ENCODE measurements at places on chromosomes 4 and X. TPM values are rescaled to one million over a fixed set of nuclear protein-coding genes. Genes with fewer than 3 reads are reported as not detected.

- no peak for DNase-seq
Observed at GRCh38 chrX:3526071-3526470, 179.6 kb upstream of the MXRA5 start.

GRCh38 chrX:18702362-18703195 is 4.9 kb upstream of the PPEF1 start:
- peak; percentile 51 for DNase-seq

- DNase-seq, result peak; percentile 21
Observed at GRCh38 chrX:50100188-50100587, 100.6 kb downstream of the AKAP4 start.

The PRDM8 gene
- total RNA-seq, result 2.1 TPM

- no peak for DNase-seq
Observed at GRCh38 chrX:11329021-11329420, 35.8 kb downstream of the AMELX start.

DNA sequence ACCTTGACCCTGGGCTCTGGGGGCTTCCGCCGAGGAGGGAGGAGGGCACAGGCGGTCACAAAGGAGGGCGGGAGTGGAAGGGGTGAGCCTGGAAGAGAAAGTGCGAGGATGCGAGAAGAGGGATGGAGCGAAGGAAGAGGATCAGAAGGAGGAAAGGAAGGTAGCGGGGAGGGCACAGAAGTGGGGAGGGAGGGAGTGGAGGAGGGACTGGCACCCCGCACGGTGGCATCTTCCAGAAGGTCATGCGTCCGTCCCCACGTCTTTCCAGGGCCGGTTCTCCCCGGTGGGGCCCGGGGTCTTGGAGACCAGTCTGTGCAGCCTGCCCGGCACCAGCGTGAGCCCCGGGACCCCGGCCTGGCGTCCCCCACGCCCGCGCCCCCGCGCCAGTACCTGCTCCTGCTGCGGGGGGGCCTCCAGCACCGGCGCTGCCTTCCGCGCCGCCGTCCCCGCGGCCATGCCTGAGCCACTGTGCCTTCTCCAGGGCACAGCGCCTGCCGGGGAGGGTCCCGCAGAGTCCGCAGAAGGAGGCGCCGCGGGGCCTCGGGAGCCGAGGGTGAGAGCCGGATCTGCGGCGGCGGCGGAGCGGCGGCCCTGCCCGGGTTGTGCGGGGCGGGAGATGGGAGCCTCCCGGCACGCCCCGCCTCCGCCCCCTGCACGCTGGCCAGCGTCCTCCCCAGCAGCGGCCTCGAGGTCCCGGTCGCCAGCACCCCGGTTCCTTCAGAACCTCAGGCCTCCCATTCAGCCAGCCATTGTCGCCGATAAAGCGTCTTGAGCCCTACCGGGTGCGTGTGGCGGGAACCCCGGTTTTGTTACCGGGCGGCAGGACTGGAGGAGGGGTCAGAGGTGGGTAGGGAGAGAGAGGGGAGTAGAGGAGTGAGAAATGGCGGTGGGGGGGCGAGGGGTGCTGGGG is at the start of gene RNF175:
RNF175 (minus strand) TSS at position 618 of the 910 bp plus-strand sequence; CDS start at position 456, 162 bp downstream.
- no peak for DNase-seq

The BCORL1 gene
- 1.7 TPM for total RNA-seq

The RRH gene
- not detected for total RNA-seq

The PABPC1L2A gene
- total RNA-seq, result not detected

The FAM53A gene
- total RNA-seq, result 1.4 TPM

The CTSO gene
- 4.9 TPM for total RNA-seq

- no peak for DNase-seq
Observed at GRCh38 chrX:120426599-120426998, 42.5 kb downstream of the LAMP2 start.

DNA sequence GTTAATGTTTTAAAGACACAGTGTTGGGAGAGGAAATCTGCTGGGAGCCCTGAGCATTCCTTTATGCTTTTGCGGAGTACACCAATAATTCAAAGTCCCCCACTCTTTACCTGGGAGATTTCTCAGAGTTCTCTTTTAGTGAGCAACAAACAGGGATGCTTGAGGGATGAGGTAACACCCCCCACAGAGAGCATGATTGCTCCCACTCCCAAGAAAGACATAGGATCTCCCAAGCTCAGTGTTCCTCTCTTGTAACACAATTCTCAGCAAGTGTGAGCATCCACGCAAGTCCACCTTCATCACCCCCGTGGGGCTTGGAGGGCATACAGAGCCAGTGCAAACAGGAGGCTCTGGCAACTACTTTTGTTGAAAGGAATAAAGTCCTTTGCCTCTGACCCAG is 36.1 kb downstream of the GSPT2 start:
- DNase-seq, result no peak

GRCh38 chrX:134865682-134866255 is 125.0 kb upstream of the SMIM10 start:
- DNase-seq, result no peak

- DNase-seq, result no peak
Observed at GRCh38 chrX:14356401-14356800, 172.9 kb upstream of the GLRA2 start.

The GAGE12F gene
- total RNA-seq, result not detected

GRCh38 chr4:8123389-8123788 is 35.2 kb downstream of the ABLIM2 start:
- no peak for DNase-seq

DNA sequence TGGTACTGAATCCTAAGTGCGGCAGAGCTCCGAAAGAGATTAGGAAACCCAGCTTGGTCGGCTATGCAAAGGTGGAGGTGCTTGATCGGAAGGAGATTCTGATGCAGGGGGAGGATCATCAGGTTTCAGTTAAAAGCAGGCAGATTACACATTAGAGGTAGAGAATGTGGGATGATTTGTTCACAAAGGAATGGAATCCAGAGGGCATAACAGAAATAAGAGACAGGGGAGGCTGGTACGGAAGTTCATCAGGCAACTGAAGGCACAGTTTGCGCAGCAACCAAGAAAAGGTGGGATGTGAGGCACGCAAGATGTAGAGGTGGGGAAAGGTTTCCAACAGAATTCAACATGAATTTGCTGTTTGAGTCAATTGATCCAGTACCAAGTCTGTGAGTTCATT is 424 bp upstream of the ZNF330 start:
- DNase-seq, result no peak

DNA sequence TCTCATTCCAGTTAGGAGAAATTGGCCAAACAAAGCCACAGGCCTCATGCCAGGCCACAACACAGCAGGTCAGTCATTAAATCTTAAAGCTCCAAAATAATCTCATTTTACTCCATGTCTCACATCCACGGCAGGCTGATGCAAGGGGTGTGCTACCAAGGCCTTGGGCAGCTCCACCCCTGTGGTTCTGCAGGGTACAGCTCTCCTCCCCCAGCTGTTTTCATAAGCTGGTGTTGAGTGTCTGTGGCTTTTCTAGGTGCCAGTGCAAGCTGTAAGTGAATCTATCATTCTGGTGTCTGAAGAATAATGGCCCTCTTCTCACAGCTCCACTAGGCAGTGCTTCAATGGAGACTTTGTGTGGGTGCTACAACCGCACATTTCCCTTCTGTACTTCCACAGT is 949.2 kb downstream of the TECRL start:
- no peak for DNase-seq

The FAT4 gene
- 47.4 TPM for total RNA-seq

DNA sequence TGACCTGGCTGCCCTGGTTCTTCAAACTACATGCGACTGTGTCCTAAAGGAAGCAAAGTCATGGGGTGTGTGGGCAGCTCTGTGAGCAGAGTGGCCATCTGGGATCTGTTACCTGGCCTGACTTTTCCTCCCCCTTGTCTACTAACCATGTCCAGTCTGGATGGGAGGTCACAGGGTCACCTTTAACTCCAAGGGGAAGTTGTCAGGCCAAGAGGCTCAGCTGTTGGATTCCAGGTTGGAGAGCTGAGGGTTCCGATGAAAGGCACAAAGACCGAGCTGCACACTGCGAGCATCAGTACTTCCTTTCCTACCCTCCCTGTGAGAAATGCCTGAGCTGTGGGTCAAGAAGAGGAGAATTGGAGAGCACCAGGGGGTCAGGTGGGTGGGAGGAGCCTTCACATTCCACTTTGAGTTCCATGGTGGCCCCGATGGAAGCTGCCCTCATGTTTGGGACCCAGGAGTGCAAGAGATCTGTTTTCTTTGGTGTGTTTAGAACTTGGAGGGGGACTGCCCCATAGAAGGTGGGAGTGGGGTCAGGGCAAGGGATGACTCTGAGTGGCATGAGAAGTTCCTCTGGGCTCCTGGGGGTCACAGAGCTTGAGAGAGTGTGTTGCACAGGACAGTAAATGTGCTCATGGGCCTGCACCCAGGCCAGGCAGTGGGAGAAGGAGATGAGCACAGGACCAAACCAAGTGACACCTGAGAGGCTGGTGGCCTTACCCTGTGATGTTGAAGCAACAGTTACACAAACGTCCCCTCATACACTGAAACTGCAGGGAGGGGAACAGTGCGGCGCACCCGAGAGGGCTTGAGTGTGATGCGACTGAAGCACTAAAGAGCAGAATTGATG is 36.2 kb downstream of the RGS12 start:
- no peak for DNase-seq

The TMEM150C gene
- total RNA-seq, result 13.0 TPM

GRCh38 chr4:70298051-70298450 is 36.7 kb upstream of the CABS1 start:
- no peak for DNase-seq

The MBNL3 gene
- total RNA-seq, result 0.26 TPM

DNA sequence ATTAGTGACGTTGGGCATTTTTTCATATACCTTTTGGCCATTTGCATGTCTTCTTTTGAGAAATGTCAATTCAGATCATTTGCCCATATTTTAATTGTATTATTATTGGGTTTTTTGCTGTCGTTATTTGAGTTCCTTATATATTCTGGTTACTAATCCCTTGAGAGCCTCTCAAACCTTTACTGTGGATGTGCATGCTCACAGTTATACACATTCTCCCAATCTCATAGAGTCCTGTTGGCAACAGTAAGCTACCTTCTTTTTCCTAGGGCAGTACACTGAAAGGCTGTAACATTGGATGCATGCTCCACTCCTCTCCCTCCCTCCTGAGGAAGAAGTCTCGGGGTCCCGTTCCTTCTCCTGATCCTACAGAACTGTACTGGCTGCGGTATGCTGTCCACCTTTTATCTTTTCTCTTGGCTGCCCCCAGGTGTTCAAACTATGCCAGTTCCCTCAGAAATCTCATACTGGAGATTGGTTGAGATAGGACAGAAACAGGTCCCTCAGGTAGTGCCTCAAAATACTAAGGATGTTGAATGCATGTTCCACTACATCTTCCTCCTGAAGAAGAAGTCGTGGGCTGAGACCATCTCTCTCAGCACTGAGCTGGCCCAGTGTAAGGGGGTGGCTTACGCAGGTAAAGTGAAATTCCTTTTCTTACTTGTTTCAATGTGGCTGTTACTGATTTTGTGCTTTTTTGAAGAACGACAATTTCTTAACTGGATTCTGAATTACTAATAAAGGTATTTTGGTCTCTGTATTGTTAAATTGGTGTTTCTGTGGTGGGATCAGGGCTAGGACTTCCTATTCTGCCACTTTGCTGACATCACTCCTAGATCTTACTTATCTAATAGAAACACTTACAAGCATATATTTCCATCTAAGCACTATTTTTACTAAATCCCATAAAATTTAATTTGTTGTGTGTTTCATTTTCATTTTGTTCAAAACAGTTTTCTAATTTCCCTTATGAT is 145.4 kb upstream of the HUWE1 start:
- peak; percentile 4 for DNase-seq

GRCh38 chr4:11021333-11021732 is 336.8 kb upstream of the CLNK start:
- no peak for DNase-seq

The CFAP47 gene
- total RNA-seq, result not detected

The CLIC2 gene
- total RNA-seq, result 11.2 TPM

DNA sequence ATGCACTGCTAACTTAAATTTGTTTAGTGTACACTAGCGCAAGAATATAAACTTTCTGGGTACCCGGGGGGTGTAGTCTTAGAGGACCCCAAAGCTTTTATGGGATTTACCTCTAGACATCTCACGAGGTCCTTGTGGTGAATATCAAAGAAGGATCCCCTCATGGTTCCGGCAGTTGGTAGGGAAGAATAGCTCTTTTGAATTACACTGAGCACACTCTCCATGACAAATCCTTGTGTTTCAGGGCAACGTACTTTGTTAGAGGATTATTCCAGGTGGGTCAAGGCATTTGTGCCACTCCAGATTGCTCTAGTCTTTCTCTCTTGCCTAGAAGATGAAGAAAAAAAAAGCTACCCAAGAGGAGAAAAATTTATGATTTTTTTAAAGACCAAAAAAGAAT is 387.6 kb downstream of the PDHA2 start:
- no peak for DNase-seq

The RASL11B gene
- total RNA-seq, result not detected

GRCh38 chr4:159152181-159152580 is 49.3 kb downstream of the RAPGEF2 start:
- DNase-seq, result no peak

DNA sequence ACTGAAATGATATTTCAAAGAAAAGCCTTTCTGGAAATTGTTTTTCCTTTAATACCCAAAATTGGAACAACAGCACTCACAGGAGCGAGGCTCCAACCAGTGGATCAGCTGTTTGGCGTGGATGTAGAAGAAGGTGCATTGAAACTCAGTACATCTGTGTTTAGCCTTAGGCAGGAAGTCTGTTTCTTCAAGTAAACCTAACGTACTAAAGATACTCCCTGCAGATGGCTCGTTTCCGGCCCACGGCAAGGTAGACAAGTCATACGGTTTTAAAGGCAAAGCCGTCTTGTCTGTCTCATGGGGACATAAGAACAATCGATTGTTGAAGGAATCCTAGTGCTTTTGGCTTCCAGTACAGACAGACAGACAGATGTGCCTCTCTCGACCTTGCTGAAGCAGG is 50.0 kb upstream of the CLCN4 start:
- DNase-seq, result no peak

GRCh38 chr4:165209796-165210195 is 2.4 kb downstream of the KLHL2 start:
- no peak for DNase-seq

The SSX1 gene
- not detected for total RNA-seq

DNA sequence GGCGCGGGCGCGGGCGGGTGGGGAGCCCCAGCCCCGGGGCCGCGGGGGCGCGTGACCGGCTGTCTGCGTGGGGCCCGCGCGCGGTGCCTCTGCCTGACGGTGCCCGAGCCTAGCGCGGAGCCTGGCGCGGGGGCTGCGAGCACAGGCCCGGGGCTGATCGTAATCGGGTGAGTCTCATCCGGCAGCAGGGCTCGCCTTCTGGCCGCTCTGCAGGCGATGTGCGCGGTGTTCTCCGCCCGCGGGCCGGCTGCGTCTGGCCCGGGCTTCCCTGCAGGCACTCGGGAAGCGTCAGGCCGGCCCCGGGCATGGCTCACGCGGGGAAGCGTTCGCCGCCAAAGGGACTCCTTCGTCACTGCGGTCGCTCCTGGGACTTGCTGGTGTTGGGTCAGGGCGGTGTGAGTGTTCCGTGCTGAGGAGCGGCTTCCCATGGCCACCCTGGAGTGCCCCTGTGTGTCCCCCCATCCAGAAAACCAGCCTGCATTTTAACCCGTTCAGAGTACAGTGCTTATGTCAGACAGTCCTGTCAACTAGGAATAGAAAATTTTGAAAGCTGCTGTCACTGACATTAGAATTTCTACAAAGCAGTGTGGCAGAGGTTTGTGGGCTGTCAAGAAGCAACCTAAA is 40.6 kb downstream of the FAM149A start:
- DNase-seq, result no peak

The AMER1 gene
- 0.77 TPM for total RNA-seq

The TMEM255A gene
- total RNA-seq, result not detected

GRCh38 chr4:152935143-152935542 is 980 bp upstream of the FHDC1 start:
- DNase-seq, result no peak

All from dermis microvascular lymphatic vessel endothelial cell (primary cell).